ENCODE measurements at places on chromosomes 12 and 14.

- no peak for DNase-seq
Measured at GRCh38 chr12:65535946-65536345, 257.5 kb downstream of the MSRB3 start.

- no peak for DNase-seq
Measured at GRCh38 chr12:120085920-120086645, 30.5 kb downstream of the RAB35 start.

DNA sequence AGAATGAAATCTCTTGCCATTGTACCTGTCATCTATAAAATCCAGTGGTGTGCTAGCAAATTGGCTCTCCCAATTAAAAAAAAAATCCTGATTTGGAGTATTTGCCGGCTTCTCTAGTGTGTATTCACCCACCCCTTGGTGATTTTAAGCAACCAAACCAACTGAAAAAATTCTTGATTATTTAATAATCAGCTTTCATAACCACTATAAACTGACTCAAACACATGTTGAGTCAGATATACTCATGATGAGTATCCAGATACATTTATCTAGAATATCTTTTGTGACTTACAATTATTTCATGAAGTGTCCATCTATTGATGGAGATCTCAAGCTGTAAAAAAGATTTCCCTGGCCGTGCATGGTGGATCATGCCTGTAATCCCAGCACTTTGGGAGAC, 205.4 kb downstream of the RASSF9 start:
- DNase-seq: no peak

DNA sequence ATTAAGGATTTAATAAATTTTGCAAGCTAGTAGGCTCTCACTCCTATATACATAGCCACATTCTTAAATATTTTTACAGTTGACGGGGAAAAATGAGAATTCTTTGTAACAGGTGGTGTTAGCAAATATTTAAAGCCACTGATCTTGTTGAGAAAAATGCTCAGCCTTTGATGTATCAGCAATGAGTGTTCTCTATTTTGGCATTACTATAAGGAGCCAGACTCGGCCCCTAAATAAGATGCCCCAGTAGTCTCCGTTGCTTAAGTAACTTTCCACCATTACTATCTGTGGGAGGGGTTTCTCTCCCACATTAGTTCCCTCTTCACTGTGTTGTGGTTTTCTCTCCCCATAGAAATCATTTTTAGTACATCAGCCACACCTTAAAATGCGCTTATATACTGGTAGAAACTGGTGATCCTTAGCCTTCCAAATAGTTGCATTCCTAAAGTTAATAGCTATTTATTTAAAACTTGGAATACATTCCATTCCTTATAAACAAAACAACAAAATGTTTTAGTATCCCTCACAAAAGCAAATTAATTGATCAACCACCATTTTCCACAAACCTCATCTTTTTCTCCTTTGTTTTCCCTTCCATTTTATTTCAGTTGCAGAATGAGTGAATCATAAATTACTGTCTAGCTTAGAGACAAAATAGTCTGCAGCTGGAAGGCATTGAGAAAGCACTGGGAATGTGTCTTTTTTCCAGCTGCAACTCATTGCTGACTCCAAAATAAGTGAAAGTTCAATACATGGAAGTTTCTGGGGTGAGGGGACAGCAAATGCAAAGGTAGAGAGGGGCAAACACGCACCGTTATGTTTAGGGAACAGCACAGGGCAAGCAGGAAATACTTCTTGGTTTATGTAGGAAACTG, 84.7 kb upstream of the FERMT2 start:
- no peak for DNase-seq

DNA sequence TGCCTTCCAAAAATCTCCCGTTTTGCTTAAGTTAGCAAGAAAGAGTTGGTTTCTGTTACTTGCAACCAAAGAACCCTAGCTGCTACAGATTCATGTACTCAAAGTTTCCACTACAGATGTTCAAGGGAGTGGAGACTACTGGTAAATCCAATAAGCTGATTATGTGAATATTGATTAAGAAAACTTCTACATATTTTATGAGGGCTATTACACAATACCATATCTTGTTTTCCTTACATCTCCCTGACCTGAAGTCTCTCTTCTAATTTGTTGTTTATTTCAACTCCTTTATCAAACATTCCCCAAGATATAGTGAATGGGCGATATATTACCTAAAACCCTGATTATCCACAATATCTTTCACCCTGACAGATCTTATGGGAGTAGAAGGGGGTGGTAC, 164.4 kb upstream of the PLXNC1 start:
- no peak for DNase-seq

DNA sequence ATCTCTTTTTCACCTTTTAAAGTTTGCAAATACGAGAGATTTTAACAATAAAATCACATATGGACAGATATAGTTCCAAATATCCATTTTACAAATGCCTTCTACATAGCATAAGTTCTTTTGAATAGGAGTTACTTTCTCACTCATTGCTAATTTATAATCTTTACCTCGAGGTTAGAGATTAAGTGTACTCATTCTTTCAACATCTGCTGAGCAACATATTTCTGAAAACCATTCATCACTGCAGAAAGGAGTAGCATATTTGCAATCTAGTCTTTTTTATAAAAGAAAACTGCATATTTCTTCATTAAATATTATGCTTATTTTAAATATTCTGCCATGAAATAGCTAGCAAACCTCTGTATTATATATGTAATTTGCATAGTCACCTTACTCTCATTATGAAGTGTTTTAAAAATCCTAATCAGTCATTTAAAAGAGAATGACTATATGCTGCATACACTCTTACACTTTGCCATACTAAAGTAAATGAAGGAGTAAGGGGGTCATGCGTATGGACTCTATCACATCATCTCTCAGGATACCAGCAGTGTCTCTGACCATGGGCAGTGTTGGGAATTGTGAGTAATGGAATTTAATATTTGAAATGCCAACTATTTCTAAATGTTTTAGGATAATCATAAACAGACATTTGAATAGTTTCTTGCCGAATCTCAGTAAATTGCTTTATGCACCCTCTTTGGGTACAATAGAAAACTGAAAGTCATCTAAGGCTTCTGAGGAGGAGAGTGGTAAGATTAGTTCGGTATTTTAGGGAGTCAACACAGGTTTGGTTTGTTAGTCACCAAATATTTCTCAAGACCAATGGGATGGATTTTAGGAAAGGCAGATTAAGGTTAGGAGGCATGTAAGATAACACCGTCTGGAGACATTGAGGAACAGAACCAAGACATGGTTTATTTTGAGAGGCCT, 524.8 kb upstream of the ATP2B1 start:
- peak; percentile 12 for DNase-seq

GRCh38 chr14:71942904-71943694, 10.9 kb downstream of the RGS6 start:
- DNase-seq: no peak

DNA sequence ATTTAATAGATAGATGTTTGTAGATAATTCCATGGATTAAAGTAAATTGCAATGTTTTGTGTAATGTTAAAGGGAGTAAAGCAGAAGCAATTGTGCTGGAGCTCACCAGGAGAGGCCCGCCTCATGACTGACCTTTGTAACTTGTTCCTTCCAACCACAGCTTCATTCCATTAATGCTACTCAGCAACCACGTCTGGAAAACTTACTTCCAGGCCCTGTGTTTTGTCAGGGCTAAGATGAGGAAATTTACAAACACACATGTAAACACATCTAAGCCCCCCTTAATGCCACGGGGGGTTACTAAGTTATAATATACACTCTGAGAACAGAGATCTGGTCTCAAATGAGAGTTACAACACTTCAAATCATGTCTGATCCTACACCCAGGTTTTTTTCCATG, 12.4 kb downstream of the LUM start:
- peak; percentile 64 for DNase-seq

DNA sequence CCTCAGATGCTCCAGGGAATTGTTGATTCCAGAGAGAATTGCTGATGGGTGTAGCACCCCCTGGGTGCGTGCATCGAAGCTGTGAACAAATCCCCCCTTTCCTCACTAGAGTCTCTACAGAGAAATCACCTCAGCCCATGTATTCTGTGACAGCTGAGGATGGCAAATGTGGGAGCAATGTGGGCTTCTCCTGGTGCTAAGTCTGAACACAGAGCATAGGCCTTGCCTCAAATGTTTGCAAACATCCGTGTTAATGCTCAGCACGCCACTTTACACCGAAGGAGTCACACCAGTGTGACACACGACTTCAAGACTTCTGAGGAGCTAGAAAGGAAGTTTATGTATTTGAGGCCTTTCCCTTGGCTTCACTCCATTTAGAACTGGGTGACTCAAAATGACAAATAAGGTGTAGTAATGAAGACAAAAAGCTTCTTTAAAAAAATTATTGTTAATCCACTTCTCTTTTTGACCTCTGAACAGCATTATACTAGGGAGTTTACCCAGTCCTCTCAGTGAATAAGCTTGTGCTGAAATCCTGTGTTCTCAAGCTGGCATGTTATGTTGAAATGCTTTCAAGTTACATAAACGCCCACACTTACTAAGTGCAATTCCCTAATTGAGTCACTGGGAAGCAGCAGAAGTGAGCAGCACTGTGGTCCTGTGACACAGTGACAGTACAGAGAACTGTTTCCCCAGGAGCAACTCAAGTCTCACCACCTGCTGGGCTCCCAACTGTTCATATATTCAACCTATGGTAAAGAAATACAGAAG, 92.9 kb downstream of the FAR2 start:
- peak; percentile 85 for DNase-seq

DNA sequence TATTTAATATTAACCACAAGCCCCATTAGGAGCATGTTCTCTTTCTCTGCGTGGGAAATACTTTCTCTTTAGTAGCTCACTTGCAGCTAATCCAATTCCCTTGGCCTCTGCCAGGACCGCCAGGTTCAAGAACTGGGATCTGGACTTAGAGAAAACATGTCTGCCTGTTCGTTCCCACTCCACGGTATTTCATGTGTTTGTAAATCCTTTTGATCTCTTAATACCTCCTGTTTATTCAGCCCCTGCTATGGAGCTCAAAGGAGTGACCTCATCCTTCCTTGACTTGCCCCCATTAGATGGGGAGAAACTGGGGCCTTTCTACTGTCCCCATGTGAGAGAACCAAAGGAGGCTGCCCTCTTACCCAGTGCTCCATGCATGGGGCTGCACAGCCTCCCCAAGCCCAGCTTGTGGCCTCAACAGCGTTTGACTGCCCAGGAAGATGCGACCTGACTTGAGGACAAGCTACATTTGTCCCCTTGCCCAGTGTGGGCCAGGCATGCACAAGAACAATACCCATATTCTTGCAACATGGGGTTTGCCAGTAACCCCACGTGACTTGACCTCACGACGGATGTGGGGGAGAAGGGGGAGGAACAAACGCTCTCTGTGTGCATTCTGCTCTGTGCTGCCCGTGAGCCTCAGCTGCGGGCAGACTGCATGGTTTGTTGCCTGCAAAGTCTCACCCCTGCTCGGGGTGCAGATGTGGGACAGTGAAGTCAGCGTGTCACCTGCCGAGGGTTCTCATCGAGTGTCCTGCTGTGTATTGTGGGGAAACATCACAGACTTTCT, 30.3 kb downstream of the CD9 start:
- no peak for DNase-seq

DNA sequence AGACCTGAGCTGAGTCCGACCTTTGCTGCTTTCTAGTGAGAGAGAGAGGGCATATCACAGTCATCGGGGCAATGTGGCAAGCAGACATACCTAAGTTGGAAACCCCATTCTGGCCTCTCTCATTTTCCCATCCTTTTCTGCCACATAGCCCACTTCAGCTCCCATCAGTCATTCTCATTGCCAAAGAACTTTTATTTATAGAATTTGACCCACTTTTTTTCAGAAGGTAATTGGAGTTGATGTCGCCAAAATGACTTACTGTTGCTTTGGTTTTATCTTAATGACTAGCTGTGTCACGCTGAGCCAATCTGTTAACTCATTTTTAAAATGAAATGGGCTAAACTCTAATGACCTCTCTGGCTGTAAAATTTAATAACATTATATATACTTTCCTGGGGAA, 63.9 kb upstream of the RMST start:
- no peak for DNase-seq

- peak; percentile 88 for DNase-seq
Measured at GRCh38 chr12:116370886-116371580, 93.5 kb upstream of the MED13L start.

DNA sequence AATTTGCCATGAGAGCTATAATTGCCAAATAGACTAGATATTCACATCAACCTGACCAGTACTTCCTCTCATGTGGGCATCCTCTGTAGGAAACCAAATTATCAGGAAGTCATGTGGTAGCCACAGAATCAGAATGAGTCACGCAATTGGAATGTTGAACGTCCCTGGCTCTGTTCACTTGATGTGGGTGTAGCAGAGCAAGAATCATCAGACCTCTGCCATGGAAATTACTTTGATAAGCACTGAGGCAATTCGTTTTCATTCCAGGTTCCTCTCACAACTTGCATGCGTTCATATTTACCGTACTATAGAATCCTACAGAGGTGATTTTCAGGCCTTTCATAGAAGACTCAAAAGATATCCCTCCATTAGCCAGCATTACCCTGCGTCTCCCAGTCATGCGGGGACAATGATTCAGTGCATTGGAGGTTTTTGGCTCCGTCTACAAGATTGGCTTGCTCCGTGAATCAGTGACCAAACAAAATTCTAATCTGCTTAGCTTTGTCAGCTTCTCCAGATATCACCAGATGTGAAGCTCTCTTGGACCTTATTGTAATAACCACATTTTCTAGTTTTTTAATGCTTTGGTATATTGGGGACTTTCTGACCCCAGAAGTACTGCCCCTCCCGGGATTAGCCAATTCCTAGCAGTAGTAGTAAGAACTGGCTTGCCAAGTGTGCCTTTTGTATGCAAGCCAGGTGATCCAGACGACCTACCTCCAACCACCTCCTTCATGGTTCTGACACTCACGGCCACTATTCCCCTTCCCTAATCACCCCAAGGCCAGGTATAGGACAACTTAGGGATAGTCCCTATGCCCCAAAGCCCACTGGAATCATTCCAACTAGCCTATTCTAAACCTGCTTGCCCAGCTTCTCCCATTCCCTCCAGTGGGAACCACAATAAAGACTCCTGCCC, 133.4 kb downstream of the KICS2 start:
- peak; percentile 75 for DNase-seq

DNA sequence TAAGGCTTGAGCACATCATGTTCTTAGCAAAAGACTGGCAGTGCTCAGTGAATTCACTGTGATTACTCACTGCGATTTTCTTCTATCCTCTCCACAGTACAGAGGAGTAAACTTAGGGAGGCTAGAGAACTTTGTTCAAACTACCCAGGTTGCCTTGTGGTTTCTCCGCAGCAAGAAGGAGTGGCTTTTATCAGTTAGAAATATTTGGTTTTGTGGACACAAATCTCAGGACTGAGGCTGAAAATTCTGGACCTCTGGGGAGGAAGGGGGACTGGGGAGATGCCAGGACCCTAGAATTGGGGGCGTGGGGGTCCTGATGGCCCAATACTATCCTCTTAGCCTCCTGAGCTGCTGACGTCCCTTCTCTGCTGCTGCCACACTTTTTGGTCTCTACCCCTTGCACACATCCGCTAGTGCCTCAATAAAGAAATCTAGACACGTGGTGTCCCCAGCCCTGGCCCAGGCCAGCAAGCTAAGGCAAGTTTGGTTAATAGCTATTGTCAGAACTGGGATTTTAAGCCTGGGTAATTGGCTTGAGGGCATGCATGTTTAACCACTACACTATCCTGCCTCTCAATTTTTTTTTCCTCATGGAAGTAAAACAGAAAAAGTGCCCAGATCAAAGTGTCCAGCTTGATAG, 842 bp downstream of the OAS2 start:
- peak; percentile 9 for DNase-seq

- no peak for DNase-seq
Measured at GRCh38 chr12:12871587-12872138, 19.7 kb upstream of the GPRC5A start.
